AML-193 (cell line): ENCODE measurements at places on chromosomes 6 and 20.
A peak's percentile ranks its signal among the peaks of the same experiment; 100 is the strongest.

GRCh38 chr6:18514180-18514579 is 127.0 kb downstream of the RNF144B start:
- DNase-seq: no peak

DNA sequence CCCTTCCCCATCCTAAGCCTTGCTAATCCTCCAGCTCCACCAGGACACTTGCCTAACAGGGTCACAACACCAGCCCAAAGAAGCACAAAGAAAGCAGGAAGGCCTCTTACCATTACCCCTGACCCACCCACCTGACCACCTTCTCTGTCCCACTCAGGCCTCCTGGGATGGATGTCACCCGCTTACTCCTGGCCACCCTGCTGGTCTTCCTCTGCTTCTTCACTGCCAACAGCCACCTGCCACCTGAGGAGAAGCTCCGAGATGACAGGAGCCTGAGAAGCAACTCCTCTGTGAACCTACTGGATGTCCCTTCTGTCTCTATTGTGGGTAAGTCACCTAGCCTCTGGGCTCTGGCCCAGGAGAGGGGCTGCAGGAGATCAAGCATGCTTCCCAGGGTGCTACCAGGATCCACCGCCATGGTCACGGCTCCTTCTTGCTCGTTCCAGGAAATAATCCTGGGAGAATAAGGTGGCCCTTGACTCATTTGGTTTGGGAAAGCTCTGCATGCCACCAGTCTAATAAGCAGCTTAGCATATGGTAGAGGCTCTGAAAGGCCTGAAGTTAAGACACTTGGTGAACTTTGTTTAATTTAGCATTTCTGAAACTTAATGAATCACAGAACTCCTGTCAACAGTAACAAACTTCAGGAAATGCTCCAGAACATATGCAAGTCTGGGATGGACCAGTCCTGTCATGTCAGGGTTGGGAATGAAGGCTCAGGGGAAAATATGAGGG is 19.2 kb downstream of the ASIP start:
- no peak for DNase-seq

DNA sequence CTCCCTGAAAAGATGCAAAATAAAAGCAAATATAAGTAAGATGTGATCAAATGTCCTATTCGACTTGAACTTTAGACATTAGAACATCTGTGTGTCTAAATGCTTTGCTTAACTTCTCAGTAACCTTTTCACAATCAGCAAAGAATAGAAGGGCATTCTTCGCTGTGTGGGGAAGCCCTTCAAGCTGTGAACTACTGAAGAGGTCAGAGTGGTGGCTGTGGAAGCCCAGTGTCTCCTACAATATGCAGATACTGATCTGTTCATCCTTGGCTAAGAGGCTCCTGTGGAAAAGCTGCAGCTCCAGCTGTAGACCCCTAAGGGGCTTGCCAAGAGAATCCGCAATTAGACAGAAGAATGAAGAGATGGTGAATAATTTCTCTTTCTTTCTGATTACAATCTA is 400.3 kb upstream of the SASH1 start:
- DNase-seq: no peak

DNA sequence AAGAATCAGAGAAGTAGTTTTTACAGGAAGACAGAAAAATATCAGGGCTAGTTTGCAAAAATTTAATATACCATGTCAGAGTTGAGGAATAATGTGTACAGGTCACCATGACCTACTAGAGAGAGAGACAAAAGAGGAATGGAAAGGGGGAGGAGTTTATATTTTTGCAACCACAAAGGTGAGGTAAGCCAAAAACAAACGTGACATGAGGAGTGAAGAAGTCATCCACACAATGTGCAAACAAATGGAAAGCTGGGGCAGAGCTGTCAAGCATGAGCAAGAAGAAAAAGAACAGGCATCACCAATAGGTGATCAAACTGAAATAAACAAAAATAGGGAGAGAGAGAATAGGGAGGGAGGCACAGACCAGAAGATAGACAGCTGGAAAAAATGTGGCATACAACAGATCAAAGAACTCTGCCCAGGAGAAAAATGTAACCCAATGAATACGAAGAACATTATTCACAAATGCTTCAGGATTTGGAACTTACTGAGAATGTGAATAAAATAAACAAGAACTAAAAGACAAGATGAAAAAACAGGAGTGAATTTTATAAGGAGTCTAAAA is 15.5 kb downstream of the RARS2 start:
- no peak for DNase-seq

- peak; percentile 85 for DNase-seq
These were observed 33.3 kb downstream of the GABRR2 start for GRCh38 chr6:89281779-89282246.

- peak; percentile 55 for DNase-seq
These were observed 77.2 kb downstream of the MDGA1 start for GRCh38 chr6:37620519-37620918.

- DNase-seq: no peak
These were observed 18.6 kb downstream of the CCDC167 start for GRCh38 chr6:37480951-37481534.

GRCh38 chr6:130604841-130605399 is 222.3 kb upstream of the SMLR1 start:
- DNase-seq: no peak

DNA sequence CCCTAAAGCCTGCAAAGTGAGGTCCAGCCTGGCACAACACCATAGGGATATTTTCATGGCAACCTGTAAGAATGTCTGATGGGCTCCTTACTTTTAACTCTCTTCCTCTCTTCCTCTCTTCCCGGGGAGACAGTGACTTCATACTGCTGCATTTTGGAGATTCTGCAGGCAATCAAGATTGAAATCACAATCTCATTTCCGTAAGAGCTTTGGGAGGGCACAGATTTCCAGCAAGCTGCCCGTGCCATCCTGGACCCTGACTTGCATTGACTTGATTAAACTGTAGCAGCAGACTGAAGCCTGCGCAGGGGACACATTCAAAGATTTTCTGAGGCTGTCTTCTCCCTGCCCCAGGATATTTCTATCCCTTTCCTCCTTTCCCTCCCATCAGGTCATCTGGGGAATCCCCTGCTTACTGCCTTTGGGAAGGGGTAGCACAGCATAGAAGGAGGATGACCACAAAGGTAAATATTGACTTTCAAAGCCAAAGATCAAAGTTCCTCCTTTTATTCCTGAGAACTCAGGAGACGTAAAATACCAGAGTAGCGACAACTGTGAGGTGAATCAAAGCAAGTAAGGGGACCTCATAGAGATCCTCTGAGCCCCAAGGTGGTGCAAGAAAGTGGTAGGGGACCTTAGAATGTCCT is 504.0 kb upstream of the ARID1B start:
- no peak for DNase-seq

- no peak for DNase-seq
These were observed 631.3 kb downstream of the TFAP2A start for GRCh38 chr6:9783567-9783966.

DNA sequence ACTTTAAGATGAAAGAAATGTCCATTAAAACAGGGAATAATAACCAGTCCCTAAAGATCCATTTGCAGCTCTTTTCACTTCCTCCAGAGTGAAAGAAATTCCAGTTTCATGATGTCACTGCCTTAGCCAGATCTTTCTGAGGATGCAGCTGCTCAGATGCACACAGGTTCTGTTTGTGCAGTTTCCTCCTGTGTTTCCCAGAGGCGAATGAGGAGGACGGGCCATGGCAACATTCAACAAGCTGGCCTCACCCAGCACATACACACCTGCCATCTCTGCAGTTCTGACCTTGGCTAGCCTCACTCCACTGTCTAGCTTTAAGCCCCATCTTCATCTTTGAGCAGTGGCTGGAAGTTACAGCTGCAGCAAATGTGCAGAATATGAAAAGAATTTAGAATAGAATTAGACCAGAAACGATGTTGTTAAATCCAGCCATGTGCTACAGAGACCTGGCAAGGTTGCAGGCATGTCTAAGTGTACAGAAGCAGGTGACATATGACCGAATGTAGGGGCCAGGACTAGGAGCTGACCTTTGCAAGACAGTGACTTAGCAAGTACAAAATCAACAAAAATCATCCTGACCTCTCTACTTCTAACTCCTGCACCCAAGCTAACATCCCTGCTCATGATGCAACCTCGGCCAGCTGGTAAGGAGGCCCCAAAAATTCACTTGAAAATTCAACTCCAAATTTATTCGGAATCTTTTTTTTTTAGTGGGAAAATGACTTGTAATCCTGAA is 35.0 kb downstream of the FAM50B start:
- DNase-seq: no peak

DNA sequence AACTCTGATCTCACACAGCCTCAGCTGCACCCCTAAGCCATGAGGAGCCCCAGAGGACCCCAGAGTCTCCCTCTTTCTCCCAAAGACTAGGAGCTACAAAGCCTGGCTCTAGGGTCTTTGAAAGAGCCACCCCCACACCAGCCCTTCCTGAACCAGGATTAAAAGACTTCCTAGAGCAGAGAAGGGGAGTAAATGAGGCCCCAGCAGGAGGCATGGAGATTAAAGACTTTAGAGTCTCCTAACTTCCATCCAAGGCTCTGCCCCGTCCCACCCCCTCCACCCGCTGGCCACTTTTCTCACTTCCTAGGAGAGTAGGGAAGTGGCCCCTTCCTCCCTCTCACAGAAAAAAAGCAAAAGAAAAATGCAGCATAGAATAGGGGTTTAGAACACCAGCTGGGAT is 1.7 kb downstream of the PREX1 start:
- no peak for DNase-seq

DNA sequence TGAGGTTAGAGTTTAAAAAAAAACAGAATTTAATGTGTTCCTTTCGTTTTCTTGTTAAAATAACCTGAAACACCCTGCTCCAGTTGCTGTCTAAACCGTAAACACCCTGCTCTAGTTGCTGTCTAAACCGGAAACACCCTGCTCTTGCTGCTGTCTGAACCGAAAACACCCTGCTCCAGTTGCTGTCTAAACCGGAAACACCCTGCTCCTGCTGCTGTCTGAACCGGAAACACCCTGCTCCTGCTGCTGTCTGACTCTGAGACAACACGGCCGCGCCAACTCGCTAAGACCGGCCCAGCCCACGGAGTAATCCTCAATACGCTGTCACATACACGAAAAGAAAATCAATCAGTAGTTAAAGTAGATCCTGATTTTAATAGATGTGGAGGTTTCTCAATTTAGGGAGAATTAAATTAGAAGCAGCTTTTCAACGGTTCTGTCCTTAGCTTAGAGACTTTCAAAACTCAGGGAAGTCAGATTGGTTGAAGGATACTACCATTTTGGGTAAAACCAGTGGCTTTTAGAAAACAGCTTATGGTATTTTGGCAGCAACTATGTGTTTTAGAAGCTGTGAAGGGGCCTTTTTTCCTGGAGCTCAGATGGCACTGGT is 98.3 kb downstream of the RAMACL start:
- DNase-seq: peak; percentile 52

GRCh38 chr6:165568326-165568725 is 94.7 kb downstream of the PDE10A start:
- DNase-seq: no peak

DNA sequence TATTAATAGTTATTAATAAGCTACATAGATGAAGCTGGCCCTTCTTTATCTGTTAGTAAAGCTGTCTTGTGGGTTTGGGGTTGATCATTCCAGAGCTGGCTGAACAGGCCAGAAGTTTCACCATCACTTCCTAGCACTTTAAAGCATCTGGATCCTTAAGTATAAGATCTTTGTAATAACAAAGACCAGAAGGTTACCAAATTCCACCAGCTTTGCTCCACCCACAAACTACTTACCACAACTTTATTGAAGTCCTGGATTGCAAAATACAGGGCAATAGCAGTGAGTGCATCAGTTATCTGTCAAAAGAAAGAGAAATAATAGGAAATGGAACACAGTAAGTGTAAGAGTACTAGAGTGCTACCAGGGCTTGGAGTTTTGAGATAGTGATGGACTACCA is 33.0 kb downstream of the PIGU start:
- peak; percentile 98 for DNase-seq

- peak; percentile 78 for DNase-seq
These were observed 129.4 kb downstream of the LY86 start for GRCh38 chr6:6717953-6718352.

DNA sequence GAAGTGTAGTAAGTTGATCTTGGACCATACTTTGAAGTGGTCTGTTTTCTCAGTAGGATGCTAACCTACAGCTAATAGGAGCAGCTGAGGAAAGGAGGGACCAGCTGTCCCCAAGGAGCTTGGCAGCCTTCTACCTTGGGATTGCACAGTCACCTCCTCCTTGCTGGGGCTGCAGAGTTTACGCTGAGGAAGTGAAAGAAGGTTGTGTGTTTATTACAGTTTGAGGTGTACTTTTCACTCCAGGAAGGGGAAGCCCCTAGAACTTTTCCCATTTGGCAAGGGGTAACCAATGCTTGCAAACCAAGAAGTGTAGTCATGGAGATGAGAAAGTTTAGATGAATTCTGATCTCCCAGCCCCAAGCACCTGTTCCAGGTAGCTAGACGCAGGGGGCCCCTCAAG is 58.8 kb downstream of the BMP6 start:
- no peak for DNase-seq

DNA sequence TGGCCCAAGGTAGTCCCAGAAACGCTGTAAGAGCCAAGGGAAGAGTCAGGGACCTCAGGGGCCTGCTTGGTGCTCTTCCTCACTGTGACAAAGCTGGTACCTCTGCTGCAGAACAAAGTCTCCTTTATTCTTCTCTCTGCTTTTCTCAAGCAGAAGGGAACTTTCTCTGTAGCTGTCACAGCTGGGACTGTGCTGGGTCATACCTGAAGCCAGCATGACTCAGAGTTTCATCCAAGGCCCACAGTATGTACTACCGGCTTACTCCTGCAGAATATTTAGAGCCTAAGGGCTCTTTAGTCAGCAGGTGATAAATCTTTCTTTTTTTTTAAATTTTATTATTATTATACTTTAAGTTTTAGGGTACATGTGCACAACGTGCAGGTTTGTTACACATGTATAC is 183.2 kb downstream of the TINAG start:
- no peak for DNase-seq

DNA sequence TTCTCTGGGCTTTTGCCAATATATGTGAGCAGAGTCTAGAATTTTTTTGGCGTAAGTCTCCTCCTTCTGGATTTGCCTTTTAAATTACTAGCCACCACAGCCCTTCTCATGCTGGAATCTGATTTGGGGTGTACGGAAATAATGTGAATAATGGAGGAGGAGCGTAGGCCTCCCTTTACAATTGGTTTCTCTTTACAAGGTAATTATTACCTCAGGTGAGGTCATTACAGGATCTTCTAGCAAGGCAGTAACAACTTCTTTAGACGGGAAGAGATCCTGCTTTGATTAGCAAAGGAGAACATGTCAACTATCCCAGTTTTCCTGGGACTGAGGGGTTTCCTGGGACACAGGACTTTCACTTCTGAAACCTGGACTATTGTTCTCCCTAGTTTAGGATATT is 8.9 kb downstream of the RWDD2A start:
- no peak for DNase-seq

GRCh38 chr6:39214120-39214813 is 15.0 kb downstream of the KCNK5 start:
- DNase-seq: no peak
